ENCODE measurements at places on chromosomes 16 and 17. TPM values are rescaled to one million over a fixed set of nuclear protein-coding genes. Genes with fewer than 3 reads are reported as not detected.

The TCAP gene
- 0.43 TPM for total RNA-seq

- DNase-seq: no peak
Measured at GRCh38 chr16:77877712-77878347, 89.5 kb downstream of the VAT1L start.

- DNase-seq: no peak
Measured at GRCh38 chr17:60391471-60392041, 377 bp downstream of the USP32 start.

GRCh38 chr17:45265821-45266220, 3.9 kb upstream of the SPATA32 start:
- DNase-seq: no peak
